Right atrium auricular region (tissue), 2 donors: ENCODE measurements at places on chromosomes 3 and 15.

DNA sequence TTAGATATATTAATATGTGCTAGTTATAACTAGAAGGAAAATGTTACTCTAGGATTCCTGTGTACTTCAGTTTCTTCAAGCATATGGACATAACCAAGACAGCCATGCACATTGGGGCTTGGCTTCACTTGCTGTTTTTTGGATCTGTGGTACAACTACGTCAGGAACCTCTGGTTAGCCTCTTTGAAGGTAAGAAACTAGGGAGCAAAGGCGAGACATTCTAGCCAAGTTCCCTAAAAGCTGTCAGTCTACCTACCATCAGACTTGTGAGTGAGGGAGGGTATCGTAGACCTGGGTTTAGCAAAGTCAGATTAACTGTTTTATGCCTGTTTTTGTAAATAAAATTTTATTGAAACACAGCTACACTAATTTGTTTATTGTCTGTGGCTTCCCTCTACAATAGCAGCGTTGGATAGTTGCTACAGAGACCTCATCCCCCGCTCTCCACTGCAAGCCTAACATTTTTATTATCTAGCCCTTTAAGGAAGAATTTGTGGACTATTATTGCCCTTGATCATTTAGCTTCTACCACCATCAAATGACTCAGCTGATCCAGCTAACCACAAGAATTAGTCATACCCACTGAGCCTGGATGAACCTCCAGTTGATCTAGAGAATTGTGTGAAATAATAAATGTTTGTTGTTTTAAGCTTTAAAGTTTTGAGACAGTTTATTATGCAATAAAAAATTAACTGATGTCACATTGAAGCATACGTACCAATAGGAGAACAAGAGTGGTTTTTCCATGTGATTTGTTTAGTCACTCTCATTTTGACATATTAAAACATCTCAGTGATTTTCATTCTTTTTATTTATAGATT, 58.1 kb downstream of the RSRC1 start:
- no peak for DNase-seq

GRCh38 chr3:141998669-141999290, 122.3 kb downstream of the ATP1B3 start:
- no peak for DNase-seq

GRCh38 chr3:48084929-48085328, 68.7 kb upstream of the MAP4 start:
- DNase-seq: no peak

- no peak for DNase-seq
Measured at GRCh38 chr15:81064253-81064652, 63.5 kb downstream of the TLNRD1 start.

DNA sequence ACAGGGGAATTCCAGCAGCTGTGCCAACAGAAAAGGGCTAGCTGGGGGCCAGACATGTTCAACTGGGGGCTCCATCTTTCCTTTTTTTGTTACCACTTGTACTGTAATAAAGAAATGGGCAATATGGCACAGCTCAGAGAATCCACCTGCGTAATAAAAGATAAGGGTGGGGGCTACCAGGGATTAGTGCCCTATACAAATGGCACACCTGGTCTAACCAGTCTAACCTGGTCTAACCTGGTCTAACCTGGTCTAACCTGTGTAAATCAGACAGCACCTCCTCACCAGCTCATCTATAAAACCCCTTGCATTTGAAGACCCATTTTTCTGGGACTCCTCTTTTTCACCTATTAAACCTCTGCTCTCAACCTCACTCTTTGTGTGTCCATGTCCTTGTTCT, 26.2 kb upstream of the CLDN16 start:
- DNase-seq: no peak
